ENCODE measurements at places on chromosomes 2 and 18. TPM values are rescaled to one million over a fixed set of nuclear protein-coding genes. Genes with fewer than 3 reads are reported as not detected.

CNTNAP5 gene
- not detected for polyA plus RNA-seq

SP140L gene
- 11.4 TPM for polyA plus RNA-seq

RTP5 gene
- polyA plus RNA-seq: not detected

ICOS gene
- not detected for polyA plus RNA-seq

DSC1 gene
- not detected for polyA plus RNA-seq

LRRTM4 gene
- polyA plus RNA-seq: not detected
